ENCODE measurements at places on chromosomes 16 and 17.

DNA sequence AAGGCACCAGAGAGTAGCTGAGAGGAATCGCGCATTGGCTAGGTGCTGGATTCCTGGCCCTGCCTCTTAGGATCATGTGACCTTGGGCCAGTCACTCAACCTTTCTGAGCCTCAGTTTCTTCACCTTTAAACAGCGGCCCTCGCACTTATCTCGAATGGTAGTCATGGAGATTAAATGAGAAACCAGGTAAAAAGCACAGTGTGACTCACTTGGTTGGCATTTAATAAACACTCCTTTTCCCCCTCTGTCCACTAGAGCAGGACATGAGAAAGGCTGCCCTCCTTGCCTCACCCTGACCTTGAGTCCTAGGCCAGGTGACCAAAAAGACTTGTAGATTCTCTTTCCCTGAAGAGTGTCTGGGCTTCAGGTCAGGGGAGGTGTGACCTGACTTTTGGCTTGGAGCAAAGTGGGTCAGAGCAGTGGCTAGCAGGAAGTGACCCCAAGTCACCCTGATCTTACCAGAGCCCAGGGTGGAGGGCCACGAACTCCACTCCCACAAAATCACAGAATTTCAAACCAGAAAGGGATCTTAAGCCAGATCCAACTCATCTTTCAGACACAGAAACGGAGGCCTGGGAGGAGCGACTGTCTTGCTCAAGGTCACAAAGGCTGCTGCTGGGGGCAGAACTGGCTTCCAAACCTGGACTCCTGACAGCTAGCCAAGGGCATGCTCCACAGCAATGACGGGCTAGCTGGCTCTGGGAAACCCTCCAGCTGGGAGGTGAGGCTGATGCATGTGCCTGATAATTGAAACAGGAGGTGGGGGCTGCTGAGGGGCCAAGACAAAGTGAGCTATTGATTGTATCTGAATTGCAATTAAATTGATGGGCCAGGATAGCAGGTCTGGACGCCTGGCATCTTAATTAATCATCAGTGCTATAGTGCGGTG is 65.2 kb downstream of the PIPOX start:
- DNase-seq = no peak

- peak; percentile 61 for DNase-seq
Observed at GRCh38 chr17:32520104-32520701, 33.4 kb downstream of the CDK5R1 start.

DNA sequence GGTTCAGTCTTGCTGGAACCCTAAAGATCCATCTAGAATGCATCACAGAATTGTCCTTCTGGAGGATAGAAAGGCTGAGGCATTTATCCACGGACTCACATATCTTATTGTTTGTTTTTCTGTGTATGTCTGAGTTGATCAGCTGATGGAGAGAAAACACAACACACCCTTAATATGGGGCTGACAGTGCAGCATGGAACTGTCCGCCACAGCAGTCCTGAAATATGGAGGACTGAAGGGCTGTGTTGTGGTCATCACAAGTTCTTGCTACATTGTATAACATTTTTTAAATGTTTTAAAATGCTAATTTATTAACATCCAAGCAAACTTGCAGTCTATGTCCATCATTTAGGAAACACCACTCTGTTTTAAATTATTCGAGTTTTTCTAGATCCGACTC is 448.9 kb upstream of the ERCC4 start:
- DNase-seq = no peak

DNA sequence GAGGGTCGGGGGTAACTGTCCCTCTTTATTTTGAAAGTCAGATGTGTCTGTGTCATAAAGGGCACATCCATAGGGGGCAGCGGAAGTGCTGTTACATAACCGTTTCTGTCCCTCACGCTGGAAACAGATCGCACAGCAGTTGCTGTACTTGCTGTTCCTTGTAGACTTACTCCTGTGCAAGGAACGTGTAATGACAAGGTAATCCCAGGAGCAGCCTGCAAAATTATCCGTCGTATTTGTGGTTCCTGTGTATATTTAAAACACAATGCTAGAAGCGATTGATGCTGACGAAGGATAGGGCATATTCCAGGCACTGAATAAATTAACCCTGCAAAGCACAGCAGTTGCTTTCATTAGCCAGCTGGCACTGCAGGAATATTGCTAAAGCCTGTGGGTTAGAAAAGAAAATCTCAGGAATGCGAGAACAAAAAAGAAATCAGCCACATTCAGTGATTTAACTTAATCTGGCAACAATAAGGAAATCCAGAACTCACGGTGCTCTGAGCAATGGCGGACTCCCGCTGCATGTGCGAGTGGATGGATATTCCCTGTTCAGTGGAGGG is 76.2 kb downstream of the SPECC1 start:
- no peak for DNase-seq

GRCh38 chr17:57984261-57984890 is 3.7 kb downstream of the VEZF1 start:
- DNase-seq = no peak

DNA sequence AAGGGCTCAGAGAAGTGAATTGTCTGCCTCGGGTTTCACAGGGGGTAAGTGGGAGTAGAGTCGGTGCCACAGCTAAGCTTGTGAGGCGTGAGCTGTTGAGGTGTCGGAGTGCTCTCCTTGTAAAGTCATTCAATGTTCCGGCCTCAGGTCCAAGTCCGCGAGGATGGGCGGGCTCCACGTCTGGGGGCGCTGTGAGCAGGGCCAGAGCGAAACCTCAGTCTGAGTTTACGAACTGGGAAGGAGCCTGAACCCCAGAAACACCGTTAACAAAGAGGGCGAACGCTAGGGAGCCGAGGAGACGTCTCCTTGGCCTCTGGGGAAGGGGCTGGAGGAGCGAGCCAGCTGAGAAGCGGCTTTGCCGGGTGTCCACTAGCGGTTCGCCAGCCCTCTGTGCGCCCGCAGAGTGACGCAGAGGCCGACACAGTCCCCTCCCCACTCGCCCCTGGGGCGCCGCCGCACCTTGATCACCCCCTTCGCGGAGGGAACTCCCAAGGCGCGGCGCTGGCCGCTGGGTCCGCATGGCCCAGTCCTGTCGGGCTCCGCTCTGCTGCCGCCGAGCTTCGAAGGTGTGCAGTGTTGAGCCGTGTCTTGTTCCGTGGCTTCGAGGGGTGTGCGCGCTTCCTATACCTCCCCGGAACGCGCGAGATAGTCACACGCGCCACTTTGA is 4.9 kb downstream of the IRX3 start:
- no peak for DNase-seq

DNA sequence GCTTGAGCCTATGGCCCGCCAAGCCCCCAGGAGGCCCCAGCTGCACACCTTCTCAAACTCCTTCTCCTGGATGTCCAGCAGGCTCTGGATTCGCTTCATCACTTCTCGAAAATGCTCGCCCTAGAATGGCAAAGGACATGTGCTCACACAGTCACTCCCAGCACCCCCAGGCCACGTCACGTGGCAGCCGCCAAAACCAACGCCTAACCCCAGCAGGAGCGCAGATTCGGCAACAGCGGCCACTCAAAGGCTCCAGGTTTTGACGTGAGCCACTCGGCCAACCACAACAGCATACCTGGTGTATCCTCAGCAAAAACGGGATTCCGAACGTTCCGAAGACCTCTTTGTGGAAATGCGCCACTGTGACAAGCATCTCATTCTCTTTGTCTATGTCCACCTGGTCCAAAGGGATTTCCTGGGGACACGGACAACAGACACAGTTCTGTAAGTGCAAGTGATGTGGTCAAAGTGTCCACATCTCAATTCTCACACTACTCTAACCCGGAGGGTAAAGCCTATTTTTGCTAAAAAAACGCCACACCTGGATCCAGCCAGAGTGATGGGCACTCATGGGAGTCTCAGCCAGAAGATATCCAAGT is 12.7 kb downstream of the LITAFD start:
- DNase-seq = no peak

DNA sequence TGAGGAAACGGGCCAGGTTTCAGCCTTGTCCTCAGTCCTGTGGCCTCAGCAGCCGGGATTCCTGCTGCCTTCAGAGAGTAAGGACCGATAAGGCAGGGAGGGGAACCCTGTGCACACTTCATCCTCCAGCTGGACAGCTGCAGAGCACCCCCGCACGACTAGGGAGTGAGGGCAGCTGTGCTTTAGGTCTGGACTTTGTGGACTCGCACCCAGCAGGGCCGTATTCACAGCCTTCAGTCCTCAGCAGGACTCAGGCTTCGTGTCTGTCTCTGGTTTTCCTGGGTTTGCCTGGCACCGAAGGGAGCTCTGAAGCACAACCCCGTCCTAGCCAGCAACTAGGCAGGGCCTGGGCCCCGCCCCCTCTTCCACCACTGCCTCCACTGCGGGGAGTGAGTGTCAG is 45.8 kb upstream of the CACNG5 start:
- no peak for DNase-seq

DNA sequence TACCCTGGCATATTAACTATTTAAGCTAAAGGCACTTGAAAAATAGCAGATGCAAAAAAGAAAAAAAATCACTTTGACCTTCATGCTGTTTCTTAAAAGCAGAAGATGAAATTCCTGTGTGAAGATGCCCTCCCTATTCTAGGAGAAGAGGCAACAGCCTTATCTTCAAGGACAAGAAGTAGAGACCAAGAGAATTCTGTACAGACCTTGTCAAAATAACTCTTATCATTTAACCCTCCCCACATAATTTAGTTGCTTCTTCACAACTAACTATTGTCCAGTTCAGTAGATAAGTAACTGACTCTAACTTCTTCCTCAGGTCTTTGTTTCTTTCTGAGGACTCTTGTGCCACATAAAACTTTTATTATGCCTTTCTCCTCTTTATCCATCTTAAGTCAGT is 72.0 kb upstream of the MARCHF10 start:
- DNase-seq = no peak

DNA sequence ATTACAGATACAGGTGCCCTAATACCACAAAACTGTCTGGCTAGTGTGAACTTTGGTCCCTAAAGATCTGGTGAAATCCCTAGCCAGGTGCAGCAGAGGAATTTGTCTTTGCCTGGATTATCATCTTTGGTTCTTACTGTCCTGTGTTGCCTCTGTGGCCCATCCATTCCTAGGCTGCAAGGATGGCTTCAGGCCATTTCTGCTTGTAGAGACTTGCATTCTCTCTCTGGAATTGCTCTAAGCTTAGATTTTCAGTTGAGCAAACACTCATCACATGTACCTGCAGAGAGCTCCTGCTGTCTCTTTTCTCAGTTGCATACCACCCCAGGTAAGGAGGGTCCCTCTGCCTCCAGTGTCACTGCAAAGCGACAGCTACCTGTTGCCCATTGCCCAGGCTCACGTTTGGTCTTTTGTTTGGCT is 114.9 kb downstream of the PRKCA start:
- no peak for DNase-seq

GRCh38 chr17:1746975-1747543 is 4.4 kb downstream of the SERPINF2 start:
- no peak for DNase-seq

Data from activated CD4-positive, alpha-beta T cell treated with anti-CD3 and anti-CD28 coated beads, Interleukin-2, amount 50 U/mL, for 48 hours (primary cell).